Endothelial cell of umbilical vein (primary cell): ENCODE measurements at places on chromosomes 11 and 22.

- DNase-seq, result peak; percentile 37
Measured at GRCh38 chr11:72720784-72721183, 31.4 kb downstream of the ARAP1 start.

DNA sequence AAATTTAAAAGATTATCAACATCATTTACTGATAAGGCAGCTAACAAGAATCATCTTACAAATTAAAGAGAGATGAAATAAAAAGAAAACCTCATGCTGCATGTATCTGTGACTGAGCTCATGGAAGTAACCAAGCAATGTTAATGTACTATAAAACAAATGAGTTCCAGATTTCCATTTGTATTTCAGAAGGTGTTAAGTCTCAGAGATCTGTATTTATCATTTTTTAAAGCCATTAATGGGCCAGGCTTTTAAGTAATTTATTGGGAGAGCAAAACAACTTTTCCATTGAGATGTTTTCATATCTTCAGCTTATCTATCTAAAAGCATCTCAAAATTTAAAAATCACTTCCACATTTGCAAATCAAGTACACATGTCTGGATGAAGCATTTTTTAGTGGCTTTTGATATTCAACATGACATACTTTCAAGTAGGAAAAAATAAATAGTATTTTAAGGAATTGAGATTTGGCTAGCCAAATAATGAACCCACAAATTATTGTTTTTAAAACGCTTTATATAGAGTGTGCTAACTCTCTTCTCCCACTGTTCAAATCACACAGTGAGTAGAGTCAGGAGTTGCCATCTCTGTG is 17.9 kb upstream of the BBOX1 start:
- no peak for DNase-seq

DNA sequence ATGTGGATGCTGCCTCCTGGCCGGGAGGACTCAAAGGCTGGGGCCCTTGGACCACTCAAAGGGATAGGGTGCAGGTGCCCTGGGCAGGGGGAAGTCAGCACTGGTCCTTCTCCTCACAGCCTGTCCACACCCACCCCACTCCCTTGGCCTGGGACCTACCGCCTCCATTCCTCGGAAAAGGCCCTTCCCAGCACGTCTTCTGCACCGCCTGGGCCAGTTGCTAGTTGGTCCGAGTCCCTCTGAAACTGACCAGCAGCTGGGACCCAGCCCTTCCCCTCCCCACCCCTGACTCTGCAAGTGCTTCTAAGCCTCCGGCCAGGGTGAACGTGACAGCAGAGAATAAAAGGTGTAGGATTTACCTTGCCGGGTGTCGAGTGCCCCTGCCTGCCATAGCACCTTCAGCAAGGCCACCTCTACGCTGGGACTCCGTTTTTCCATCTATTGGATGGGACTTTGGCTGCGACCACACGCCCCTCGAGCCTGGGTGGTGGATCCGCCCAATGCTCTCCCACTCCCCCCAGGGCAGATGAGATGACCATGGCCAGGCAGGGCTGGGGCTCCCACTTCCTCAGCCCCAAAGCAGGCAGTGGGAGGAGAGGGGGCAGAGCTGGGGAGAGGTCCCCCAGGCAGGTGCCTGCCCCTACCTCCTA is 37.3 kb downstream of the OSBPL5 start:
- no peak for DNase-seq

- DNase-seq, result no peak
Measured at GRCh38 chr11:61542705-61543104, 34.2 kb downstream of the LRRC10B start.

- no peak for DNase-seq
Measured at GRCh38 chr11:84383576-84383975, 1097.4 kb upstream of the CCDC90B start.

DNA sequence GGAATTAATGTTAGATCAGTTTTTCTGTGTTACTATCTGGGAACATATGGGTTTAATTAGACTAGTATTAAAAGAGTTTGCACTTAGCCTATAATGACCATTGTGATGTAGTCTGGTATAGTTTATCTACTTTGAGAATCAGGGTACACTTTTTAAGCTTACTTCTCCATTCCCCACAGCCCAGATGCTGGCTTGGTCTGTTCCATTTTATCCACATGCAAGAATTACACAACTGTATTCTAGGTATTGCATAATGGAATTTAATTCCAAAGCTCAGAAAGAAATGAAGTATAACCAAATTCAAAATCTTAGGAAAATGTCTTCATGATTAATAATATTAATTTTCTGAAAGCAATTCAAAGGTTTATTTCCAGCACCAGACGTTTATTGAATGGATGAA is 122.2 kb upstream of the PDGFD start:
- no peak for DNase-seq

- no peak for DNase-seq
Measured at GRCh38 chr11:12683874-12684273, 9.7 kb downstream of the TEAD1 start.
